ENCODE measurements at places on chromosomes 1 and 21.

GRCh38 chr1:246000638-246001015, 506.5 kb downstream of the SMYD3 start:
- no peak for DNase-seq

GRCh38 chr1:181987334-181987895, 74.1 kb downstream of the ZNF648 start:
- DNase-seq = no peak

DNA sequence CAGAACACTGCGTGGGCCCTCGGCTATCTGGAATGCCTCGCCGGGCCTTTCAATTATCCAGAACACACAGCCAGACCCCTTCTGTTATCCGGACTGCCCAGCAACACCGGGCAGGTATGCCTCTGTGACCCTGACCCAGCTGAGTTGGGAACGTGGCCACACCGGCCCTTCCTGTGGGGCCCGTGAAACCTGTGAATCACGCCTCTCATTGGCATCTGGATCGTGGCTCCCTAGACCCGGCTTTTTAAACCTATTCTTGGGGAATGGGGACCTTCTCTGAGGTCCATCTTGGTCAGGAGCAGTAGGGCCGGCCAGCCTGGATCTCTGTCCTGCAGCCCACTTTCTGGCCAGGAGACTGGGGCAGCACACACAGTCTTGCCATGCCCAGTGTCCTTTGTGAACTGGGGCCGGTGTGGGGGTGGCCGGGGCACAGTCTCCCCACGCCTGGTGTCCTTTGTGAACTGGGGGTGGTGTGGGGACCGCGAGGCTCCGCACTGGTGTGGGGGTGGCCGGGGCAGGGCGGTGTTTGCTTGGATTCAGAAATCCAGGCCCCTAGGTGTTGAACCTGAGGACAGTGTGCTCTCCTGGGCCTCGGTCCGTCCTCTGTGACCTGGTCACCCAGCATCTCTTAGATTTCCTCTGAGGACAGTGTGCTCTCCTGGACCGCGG, 11.1 kb downstream of the COL18A1 start:
- DNase-seq = no peak

GRCh38 chr1:82445132-82445531, 644.4 kb downstream of the ADGRL2 start:
- DNase-seq = no peak

DNA sequence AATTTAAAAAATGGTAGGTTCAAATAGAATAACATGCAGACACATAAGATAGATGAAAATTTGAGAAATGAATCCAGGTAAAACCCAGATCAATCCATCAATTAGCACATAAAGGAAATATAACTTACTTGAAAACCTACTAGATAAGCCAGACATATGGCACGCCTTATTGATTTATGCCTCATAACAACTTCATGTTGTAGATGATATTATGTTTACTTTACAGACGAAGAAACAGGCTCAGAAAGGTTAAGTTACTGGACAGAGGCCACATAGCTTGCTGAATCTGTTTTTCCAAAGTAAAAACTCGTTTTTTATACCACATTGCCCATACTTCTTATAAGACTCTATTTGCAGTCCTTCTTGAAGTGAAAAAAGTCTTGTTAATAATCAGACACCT, 22.1 kb upstream of the NCF2 start:
- DNase-seq = no peak

DNA sequence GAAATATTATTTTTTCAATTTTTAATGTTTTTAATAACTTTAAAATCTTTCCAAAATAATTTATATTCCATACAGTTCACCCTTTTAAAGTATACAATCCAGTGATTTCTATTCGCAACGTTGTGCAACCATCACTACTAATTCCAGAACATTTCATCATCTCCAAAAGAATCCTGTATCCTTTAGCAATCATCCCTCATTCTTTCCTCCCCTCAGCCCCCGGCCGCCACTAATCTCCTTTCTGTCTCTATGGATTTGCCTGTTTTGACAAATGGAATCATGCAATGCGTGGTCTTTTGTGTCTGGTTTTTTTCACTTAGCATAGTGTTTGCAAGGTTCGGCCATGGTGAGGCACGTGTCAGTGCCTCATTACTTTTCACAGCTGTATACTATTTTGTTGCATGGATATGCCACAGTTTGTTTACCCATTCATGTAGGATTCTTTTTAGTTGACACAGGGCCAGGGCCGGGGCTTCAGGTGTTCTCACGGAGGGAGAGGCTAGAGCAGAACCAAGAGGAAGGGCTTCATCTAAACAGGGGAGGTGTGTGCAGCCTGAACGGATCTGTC, 40.6 kb upstream of the ZBTB40 start:
- no peak for DNase-seq

- no peak for DNase-seq
Measured at GRCh38 chr21:36550761-36551160, 70.8 kb upstream of the CLDN14 start.

DNA sequence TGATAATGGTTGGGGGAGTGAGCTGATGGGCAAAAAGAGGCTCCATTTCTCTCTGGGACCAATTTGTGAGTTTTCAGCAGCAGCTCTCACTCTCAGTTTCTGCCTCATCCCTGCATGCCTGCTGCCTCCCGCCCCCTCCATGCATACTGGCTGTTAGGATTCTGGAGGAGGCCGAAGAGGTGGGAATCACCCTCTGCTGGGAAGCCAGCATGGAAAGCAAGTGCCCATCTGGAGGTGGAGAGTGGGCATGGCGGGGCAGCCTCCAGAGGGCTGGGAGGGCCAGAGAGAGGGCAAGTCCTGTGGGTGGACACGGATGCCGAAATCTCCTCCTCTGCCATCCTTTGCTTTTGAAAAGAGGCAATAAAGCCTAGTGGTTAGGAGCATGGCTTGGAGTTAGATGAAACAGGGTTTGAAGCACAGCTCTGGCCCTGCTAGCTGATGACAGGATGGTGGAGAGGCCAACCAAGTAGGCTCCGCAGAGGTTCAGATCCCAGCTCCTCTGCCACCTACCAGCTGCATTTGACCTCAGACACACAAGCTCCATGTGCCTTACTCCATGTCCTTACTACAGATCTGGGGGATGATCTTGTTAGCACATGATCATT, 113.4 kb downstream of the GRIK3 start:
- no peak for DNase-seq

GRCh38 chr1:161718559-161719324, 2.6 kb upstream of the FCRLB start:
- DNase-seq = no peak

- no peak for DNase-seq
Measured at GRCh38 chr1:61699911-61700851, 24.8 kb downstream of the TM2D1 start.
